Progenitor cell of endocrine pancreas (in vitro differentiated cells): ENCODE measurements at places on chromosomes 1 and 21. TPM values are rescaled to one million over a fixed set of nuclear protein-coding genes. Genes with fewer than 3 reads are reported as not detected.

Gene SPRR5
- total RNA-seq = not detected in 2 replicates

Gene C1orf105
- not detected in 2 replicates for total RNA-seq

Gene GBP1
- not detected in 2 replicates for total RNA-seq

Gene LCE1B
- total RNA-seq = not detected in 2 replicates

GRCh38 chr1:235820061-235820460 lies 46.6 kb downstream of the LYST start:
- H3K27me3 ChIP-seq = no peaks in the 10 kb centered on the region
- no peak overlapping the region for H3K4me3 ChIP-seq
- H3K4me1 ChIP-seq = no peaks in the 10 kb centered on the region
- DNase-seq = no peak

DNA sequence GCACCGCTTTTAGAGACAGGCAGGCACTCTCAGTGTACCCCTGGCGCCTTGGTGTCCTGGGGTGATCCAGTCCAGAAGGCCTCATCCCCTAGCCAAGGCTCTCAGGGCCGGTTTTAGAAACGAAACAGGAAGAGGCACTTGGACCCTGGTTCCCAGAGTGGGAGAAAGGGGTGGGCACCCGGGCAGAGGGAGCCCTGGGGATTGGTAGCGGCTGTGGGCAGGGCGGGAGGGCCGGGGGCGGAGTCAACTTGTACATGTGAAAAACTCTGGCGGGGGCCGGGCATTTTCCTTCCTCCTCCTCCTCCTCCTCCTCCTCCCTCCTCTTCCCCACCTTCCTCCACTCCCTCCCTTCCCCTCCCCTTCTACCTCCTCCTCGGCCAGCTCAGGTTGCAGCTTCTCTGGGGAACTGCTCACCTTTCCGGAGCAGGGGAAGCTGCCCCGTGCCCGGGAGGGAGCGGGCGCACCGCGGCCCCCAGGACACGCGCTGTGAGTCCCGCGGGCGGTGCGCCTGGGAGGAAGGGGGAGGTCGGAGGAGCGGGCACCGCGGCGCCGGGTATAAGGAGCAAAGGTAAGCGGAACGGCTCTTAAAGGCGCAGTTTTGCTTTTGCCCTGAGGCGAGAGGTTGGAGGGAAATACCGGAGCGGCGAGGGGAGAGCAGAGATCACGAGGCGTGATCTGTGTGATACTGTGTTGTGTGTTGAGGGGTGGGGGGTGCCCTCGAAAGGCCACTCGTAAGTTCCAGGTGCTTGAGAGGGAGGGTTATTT lies at the start of gene CDK18:
Gene CDK18, plus strand, starts transcription at position 359 of the 765 bp plus-strand sequence. CDS start 18,499 bp downstream, outside the sequence.
- no peaks in the 10 kb centered on the region for H3K36me3 ChIP-seq
- H3K27me3 ChIP-seq = peaks cover 13% of the 10 kb centered on the region
- peaks cover 15% of the 10 kb centered on the region for H3K4me1 ChIP-seq
- H3K27ac ChIP-seq = peak within 1 kb of the TSS; percentile 86
- peak; percentile 62 for DNase-seq
- H3K4me3 ChIP-seq = peak within 1 kb of the TSS; percentile 79

GRCh38 chr1:3683992-3684391 lies 31.7 kb downstream of the TP73 start:
- H3K36me3 ChIP-seq = no peaks in the 10 kb centered on the region
- no peak overlapping the region for H3K4me3 ChIP-seq
- DNase-seq = peak; percentile 49
- peaks cover 30% of the 10 kb centered on the region for H3K27me3 ChIP-seq
- no peak overlapping the region for H3K27ac ChIP-seq
- no peaks in the 10 kb centered on the region for H3K4me1 ChIP-seq

- peaks cover 5% of the 10 kb centered on the region for H3K36me3 ChIP-seq
- DNase-seq = no peak
- peaks cover 2% of the 10 kb centered on the region for H3K4me1 ChIP-seq
- peak overlapping the region; percentile 54 for H3K27ac ChIP-seq
- H3K4me3 ChIP-seq = no peak overlapping the region
Measured at GRCh38 chr1:37954316-37954971, 7.6 kb upstream of the INPP5B start.

- H3K27me3 ChIP-seq = peaks cover 18% of the 10 kb centered on the region
- no peak overlapping the region for H3K4me3 ChIP-seq
- no peaks in the 10 kb centered on the region for H3K36me3 ChIP-seq
- H3K27ac ChIP-seq = no peak overlapping the region
Measured at GRCh38 chr1:166189126-166189525, 22.3 kb upstream of the FAM78B start.

DNA sequence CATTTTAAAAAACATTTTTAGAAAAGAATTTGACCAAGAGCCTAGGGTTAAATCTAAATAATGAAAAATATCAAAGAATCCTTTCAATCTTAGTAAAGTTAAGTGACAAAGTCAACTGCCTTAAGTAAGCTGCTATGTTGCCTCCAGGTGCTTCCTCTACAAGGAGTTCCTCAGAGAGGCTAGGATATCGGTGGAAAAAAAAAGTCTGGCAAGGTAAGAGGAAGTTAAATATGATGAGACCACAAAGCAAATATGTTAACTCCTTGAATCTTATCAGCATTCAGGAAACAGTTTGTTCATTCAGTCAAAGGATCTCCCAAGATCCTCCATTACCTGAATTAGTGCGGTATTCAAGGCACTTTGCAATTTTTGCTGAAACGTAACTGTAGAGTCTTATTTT lies 563.5 kb downstream of the PTPRC start:
- H3K27me3 ChIP-seq = no peaks in the 10 kb centered on the region
- H3K4me3 ChIP-seq = no peak overlapping the region
- DNase-seq = no peak
- H3K4me1 ChIP-seq = peaks cover 6% of the 10 kb centered on the region

- no peak overlapping the region for H3K27ac ChIP-seq
- peaks cover 27% of the 10 kb centered on the region for H3K27me3 ChIP-seq
- no peak for DNase-seq
- peaks cover 1% of the 10 kb centered on the region for H3K4me1 ChIP-seq
- peaks cover 14% of the 10 kb centered on the region for H3K36me3 ChIP-seq
Measured at GRCh38 chr1:236904892-236905741, 99.1 kb downstream of the MT1HL1 start.

DNA sequence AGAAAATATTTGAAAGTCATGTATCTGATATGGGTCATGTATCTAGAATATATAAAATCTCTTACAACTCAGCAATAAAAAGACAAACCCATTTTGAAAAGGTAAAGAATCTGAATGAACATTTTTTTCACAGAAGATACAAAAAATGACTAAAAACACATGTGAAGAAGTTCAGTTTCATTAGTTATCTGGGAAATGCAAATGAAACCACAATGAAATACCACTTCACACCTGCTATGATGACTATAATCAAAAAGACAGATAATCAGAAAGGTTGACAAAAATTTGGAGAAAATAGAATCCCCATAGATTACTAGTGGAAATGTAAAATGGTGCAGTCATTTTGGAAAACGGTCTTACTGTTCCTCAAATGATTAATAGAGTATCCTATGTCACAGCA lies 631.0 kb downstream of the MRPL39 start:
- no peaks in the 10 kb centered on the region for H3K27me3 ChIP-seq
- H3K4me3 ChIP-seq = no peak overlapping the region

DNA sequence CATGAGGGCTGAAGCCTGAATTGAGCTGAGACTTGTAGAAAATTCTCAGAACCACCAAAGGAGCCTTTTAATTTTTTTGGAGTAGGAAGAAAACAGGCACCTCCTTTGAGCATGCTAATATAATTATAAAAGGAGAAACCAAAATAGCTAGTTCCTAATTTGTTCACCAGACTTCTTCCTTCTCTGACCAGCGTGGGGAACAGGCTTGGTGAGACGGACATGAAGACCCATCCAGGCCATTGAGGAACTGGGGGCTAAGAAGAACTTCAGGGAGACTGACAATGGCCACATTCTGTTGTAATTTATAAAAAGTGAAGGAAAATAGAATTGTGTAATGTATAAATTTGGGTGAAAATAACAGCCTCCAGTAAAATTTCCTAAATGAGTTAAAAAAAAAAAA lies 62.6 kb downstream of the MAN1C1 start:
- H3K36me3 ChIP-seq = no peaks in the 10 kb centered on the region
- DNase-seq = no peak
- H3K4me1 ChIP-seq = peaks cover 1% of the 10 kb centered on the region
- H3K27me3 ChIP-seq = peaks cover 8% of the 10 kb centered on the region

DNA sequence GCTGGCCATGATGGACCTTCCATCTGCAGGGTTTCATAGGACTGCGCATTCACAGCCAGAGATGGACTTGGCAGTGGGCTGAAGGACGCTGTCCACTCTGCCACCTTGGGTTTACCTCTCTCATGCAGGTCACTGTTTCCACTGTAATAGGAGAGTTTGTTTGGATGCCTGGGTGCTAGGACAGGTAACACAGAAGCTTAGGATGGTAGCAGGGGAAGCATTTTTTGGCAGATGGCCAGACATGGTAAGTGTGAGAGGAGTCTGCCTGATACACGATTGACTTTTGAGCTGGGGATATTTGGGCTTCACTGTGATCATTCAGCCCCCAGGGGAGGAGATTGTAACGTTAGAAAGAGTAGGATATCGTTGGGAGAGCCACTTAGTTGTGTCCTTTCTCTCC lies 11.8 kb downstream of the PSEN2 start:
- no peak overlapping the region for H3K27ac ChIP-seq
- H3K36me3 ChIP-seq = peaks cover 23% of the 10 kb centered on the region
- H3K27me3 ChIP-seq = no peaks in the 10 kb centered on the region
- no peak for DNase-seq
- no peak overlapping the region for H3K4me3 ChIP-seq

DNA sequence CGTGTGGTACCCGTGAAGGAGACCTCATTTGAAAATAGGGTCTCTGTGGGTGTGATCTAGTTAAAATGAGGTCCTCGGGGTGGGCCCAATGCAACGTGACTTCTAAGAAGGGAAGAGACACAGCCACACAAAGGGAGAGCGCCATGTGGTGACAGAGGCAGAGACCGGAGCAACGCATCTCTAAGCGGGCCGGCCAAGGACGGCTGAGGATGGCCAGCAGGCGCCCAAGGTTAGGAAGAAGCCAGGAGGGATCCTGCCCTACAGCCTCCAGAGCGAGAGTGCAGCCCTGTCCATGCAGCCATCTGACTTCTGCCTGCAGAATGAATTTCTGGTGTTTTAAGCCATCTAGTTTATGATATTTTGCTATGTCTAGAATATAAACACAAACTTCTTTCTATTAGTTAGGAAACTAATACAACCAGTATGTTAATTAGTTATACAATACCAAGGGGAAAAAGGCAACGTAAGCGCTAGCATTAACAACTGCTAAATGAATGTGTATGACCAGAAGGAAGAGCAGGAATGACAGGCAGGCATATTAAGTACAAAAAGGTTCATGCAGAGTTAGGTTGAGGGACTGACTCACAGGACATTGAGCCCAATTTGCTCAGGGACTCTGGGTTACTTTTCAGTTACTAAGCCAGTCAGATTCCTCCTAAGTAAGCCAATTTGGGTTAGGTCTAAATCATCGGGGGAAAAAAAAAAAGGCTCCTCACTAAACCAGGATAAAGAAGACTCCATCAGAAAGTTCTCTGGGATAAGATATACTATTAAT lies 4.1 kb downstream of the CEP104 start:
- peaks cover 6% of the 10 kb centered on the region for H3K36me3 ChIP-seq
- no peaks in the 10 kb centered on the region for H3K27me3 ChIP-seq
- DNase-seq = no peak
- no peak overlapping the region for H3K27ac ChIP-seq
- H3K4me3 ChIP-seq = no peak overlapping the region
- H3K4me1 ChIP-seq = peaks cover 9% of the 10 kb centered on the region

- no peak overlapping the region for H3K4me3 ChIP-seq
- no peaks in the 10 kb centered on the region for H3K4me1 ChIP-seq
- no peaks in the 10 kb centered on the region for H3K36me3 ChIP-seq
- no peak for DNase-seq
- peaks cover 12% of the 10 kb centered on the region for H3K27me3 ChIP-seq
Measured at GRCh38 chr1:153231785-153232184, 14.4 kb downstream of the PRR9 start.

- peaks cover 24% of the 10 kb centered on the region for H3K36me3 ChIP-seq
- no peaks in the 10 kb centered on the region for H3K27me3 ChIP-seq
- no peak overlapping the region for H3K4me3 ChIP-seq
- H3K27ac ChIP-seq = no peak overlapping the region
- H3K4me1 ChIP-seq = peaks cover 1% of the 10 kb centered on the region
- no peak for DNase-seq
Measured at GRCh38 chr1:48761411-48761810, 15.3 kb downstream of the BEND5 start.

DNA sequence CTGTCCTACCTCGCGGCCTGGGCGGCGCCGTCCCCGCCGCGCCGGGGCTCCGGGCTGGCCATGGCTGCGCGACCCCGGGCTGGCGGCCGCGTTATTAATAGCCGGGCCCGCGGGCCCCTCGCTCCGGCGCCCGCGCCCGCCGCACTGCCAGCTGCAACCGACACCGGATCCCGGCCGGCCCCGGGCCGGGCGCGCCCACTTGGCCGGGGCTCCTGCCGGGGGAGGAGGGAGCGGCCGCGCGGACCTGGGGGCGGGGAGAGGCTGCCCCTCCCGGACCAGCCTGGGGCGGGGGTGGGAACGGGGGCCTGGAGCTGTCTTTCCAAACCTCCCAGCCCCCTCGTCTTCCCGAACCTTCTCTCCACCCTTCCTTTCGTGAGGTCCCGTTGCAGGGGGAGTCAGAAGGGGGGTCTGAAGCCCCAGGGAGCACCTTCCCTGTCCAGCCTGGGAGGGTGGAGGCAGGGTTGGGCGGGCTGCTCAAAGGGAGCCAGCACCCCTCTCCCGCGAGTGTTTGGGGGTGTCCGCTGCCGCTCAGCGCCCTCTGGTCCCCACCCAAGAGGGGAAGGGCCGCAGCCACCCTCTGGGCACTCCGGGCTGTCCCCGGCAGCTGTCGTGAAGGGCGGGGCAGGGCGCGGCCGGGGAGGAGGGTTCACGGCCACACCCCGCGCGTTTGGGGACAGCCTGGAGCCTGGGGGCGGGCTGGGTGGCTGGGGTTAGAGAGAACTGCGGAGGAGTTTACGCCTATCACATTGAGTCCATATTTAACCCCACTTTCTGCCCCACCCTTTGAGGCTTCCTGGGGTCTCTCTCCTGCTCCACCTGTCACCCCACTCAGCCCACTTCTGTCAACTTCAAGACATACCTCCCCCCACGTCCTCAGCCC lies at the start of gene SYNC:
Gene SYNC, minus strand, starts transcription at position 172 of the 880 bp plus-strand sequence. Its CDS starts 110 bp downstream, at position 62.
- no peak for DNase-seq
- H3K36me3 ChIP-seq = no peaks in the 10 kb centered on the region
- H3K4me3 ChIP-seq = peak within 1 kb of the TSS; percentile 71
- peaks cover 39% of the 10 kb centered on the region for H3K27me3 ChIP-seq
- peak within 1 kb of the TSS; percentile 5 for H3K27ac ChIP-seq

- no peak for DNase-seq
- H3K27ac ChIP-seq = no peak overlapping the region
Measured at GRCh38 chr1:196873385-196873784, 14.5 kb upstream of the CFHR4 start.

GRCh38 chr1:199243423-199244061 lies 604.7 kb downstream of the PTPRC start:
- H3K27me3 ChIP-seq = no peaks in the 10 kb centered on the region
- H3K4me3 ChIP-seq = no peak overlapping the region
- H3K27ac ChIP-seq = no peak overlapping the region
- peaks cover 8% of the 10 kb centered on the region for H3K4me1 ChIP-seq
- no peaks in the 10 kb centered on the region for H3K36me3 ChIP-seq

- H3K36me3 ChIP-seq = peaks cover 47% of the 10 kb centered on the region
- peaks cover 4% of the 10 kb centered on the region for H3K4me1 ChIP-seq
- no peak overlapping the region for H3K4me3 ChIP-seq
- no peak overlapping the region for H3K27ac ChIP-seq
- no peak for DNase-seq
Measured at GRCh38 chr21:42547001-42547905, 33.6 kb downstream of the SLC37A1 start.
